ENCODE measurements at places on chromosomes 1 and 21. TPM values are rescaled to one million over a fixed set of nuclear protein-coding genes. Genes with fewer than 3 reads are reported as not detected.

The CCSAP gene
- total RNA-seq, result 7.1 TPM

The TMEM82 gene
- total RNA-seq, result not detected

The LCE2C gene
- not detected for total RNA-seq

The SLC45A1 gene
- total RNA-seq, result 7.2 TPM

The LCE3D gene
- total RNA-seq, result 3.4 TPM

The C1orf116 gene
- total RNA-seq, result 6.9 TPM

The TSPAN1 gene
- total RNA-seq, result 3.5 TPM

All from A549 treated with Hydrocortisone at 1 μM for 4 hours (cell line).